ENCODE measurements at places on chromosomes 12 and 14.

DNA sequence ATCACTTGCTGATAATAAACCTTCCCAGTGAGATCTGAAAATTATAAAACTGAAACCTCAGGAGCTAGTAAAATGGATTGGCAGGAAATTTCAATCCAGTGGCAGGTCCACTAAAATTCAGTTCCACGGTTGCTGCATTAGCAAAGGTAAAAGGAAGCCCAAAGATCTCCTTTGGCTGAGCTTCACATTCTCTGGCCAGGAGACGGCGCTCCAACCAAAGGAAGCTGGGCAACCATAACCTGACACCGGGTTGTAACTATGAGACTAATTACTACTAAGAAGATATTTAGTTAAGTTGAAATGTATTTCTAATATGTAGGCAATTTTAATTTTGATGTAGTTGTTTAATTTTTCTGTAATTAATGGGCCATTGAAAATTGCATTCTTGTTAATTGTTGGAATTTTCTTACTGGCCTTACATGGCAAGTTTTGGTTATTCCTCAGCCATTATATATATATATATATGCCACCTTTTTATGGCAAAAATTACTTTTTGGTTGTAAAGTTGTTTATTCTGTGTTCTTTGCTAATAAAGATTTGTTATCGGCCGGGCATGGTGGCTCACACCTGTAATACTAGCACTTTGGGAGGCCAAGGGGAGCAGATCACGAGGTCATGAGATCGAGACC lies 17.0 kb downstream of the OR8S1 start:
- no peak for DNase-seq

DNA sequence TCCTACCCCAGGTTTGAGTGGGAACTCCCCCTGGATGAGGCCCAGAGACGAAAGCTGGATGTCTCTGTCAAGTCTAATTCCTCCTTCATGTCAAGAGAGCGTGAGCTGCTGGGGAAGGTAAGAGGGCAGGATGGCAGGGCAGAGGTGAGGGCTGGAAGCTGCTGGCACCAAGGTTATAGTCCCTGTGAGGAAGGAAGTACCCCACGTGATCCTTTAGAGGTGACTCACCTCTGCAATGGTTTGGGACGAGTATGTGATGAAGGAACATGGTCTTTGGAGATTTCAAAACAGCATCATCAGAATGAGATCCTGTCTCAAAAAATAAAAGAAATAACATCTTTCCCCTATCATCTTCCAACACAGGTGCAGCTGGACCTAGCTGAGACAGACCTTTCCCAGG lies 9.2 kb upstream of the MYL6B start:
- DNase-seq = no peak

GRCh38 chr14:21352587-21352986 lies 31.2 kb downstream of the SUPT16H start:
- no peak for DNase-seq

DNA sequence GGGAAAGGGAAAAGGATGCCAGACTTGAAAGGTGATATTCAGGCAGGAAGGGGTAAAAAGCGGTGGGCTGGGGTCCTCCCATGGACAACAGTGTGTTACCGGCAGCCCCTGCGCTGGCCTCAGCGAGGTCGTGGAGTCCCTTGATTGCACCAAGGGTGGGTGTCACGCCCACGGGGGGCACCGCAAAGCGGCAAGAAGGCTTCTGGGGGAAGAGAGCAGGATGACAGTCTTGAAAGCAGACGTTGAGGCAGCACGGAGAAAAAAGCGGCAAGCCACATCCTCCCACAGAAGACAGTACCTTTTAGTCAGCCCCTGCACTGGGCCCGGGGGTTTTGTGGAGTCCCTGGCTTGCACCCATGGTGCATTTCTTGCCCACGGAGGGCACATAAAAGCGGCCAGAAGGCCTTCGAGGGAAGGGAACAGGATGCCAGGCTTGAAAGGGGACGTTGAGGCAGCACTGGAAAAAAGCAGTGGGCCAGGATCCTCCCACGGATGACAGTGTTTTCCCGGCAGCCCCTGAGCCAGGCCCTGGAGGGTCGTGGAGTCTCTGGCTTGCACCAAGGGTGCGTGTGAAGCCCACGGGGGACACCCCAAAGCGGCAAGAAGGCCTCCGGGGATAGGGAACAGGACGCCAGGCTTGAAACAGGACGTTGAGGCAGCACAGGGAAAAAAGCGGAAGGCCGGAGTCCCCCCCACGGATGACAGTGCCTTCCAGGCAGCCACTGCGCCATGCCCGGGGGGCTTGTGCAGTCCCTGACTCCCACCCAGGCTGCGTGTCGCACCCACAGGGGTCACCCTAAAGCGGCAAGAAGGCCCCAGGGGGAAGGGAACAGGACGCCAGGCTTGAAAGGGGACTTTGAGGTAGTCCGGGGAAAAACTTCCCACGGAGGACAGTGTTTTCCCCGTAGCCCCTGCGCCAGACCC lies 162.2 kb upstream of the ALG10B start:
- DNase-seq = no peak

DNA sequence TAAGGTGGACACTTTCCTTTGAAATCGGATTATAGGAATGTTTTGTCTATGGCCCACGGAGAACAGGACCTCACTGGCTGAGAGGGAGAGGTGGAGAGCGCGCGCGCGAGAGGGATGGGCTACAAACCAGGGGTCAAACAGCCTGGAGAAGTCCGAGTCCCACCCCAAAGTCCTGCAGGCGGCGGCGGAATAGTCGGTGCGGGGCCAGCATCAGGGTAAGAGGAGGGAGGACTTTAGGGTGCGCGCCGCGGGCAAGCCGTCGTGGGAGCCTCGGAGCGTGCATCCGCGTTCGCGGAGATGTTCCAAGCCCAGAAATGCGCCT lies 3.3 kb upstream of the HOXC8 start:
- DNase-seq = no peak

DNA sequence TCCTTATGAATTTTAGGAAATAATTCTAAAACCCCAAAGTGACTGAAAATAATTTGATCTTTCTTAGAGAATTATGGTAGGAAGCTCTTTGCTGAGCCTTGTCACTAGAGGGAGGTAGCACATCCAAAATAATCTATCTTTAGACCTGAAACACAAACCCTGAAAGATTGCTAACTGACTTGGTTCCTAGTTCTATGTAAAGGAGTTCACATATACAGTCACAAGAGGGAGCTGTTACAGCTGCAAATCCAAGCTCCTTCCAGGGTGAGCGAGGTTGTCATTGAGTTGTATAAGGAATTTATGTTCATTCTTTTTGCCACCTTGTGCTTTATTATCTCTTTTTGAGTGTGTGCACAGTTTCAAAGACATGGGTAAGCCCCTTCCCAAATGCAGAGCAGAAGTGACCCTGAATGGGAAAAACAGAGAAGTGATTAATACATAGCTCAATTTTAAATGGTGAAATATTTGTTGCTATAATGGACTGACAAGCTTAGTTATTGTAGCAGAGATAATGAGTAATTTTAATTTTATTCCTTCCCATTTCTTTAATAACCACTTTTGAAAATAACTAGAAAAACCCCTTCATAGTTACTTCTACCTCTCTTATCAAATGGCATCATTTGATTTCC lies 387.9 kb downstream of the DAD1 start:
- DNase-seq = no peak

GRCh38 chr14:71675900-71676287 lies 256.3 kb upstream of the RGS6 start:
- DNase-seq = no peak

DNA sequence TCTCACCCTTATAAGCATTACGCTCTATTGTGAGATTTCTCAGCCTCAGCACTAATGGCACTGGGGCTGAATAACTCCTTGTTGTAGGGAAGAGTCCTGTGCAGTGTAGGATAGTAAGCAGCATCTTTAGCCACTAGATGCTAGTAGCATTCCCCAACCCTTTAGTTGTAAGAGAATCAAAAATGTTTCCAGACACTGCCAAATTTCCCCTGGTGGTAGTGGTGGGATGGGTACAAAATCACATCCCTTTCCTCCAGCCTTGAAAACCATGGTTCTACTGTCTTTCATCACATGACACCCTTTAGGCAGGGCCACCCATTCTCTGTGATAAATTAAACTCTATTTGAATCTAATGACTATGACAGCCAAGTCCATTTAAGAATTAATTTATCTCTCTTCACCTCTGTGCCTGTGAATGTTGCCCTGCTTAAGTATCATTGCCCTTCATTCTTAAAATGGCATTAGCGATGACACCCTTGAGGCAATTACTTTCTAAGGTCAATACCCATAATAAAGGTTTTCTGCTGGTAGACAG lies 199.4 kb downstream of the ANO4 start:
- DNase-seq = no peak

DNA sequence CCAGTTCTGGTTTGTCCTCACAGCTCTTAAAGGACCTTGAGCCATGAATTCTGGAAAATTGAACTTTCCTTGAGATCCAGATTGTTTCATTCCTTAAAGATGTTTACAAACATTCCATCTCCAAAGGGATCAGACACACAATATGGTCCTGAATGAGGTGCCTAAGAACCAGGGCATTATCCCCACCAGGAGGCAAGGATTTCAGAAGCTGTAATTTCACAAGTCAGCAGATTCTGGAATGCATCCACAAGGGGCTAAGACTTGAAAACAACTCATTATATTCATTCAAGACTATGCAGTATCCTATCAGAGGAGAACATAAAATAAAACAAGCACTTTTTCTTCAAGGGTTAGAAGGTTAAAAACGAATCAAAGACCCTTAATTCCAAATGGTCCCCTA lies 15.1 kb downstream of the KCNH5 start:
- no peak for DNase-seq

DNA sequence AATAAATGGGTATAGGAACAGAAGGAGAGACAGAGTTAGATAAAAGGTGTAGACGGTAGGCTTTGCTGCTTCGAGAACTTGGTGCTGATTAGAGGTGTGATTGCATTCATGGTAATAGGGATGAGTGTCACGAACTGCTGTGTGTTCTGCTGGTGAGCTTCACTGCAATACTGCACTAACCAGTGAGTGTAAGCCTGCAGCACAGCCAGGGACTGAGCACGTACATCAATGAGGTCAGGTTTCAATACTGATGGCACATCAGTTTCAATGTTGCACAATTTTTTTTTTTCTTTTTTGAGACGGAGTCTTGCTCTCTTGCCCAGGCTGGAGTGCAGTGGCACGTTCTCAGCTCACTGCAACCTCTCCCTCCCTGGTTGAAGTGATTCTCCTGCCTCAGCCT lies 24.9 kb upstream of the EDDM3A start:
- DNase-seq = no peak

DNA sequence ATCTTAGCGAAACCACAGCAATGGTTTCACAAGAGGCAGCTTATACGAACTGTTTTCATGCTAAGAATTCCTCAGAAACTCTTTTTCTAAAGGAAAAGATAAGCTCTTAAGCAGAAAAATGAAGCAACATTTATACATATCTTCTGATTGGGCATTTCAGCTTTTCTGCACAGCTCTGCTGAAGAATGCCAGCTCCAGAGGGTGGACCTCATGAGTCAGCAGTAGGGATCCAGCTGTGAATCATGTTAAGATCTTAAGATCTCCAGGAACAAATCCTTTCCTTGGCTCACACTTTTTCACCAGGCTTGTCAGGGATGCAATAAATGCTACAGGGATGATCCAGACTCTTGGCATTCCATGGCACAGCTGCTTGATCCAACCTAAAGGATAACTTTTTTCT lies 477.1 kb upstream of the CCDC196 start:
- no peak for DNase-seq

- DNase-seq = no peak
These were observed 42.5 kb downstream of the CCDC88C start for GRCh38 chr14:91374879-91375702.

- no peak for DNase-seq
These were observed 168.7 kb downstream of the TTC7B start for GRCh38 chr14:90647473-90648005.

- no peak for DNase-seq
These were observed 207.6 kb upstream of the PDZRN4 start for GRCh38 chr12:40980427-40980961.

DNA sequence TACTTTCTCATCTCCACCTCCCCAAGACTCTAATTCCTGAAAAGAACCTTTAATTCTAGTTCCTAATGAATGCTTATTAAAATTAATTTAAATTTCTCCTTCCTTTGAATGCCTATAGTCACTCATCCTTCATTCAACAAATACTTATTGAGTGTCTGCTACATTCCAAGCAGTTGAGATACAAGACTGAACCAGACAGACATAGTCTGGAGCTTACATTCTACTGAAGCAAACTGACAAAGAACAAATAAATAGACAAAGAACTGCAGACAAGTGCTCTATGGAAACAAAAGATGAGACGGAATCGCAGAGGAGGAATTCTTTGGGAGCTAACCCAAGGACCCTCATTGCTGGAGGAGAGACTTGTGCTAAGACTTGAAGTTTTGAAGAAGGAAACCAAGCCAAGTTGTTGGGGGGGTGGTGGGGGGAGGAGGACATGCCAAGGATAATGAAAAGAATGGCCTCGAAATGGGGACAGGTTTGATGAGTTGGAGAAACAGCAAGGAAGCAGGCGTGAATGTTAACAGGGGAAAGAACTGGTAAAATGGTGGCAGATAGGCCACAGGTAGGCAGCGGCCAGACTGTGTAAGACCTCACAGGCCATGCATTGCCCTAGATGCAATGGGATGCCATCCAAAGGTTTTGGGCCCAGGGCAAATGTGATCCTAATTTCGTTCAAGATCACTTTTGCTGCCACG lies 9.7 kb upstream of the TDG start:
- DNase-seq = no peak

GRCh38 chr14:80535171-80535570 lies 323.9 kb upstream of the DIO2 start:
- DNase-seq = no peak

- no peak for DNase-seq
These were observed 113.9 kb downstream of the KIF21A start for GRCh38 chr12:39329018-39329417.

DNA sequence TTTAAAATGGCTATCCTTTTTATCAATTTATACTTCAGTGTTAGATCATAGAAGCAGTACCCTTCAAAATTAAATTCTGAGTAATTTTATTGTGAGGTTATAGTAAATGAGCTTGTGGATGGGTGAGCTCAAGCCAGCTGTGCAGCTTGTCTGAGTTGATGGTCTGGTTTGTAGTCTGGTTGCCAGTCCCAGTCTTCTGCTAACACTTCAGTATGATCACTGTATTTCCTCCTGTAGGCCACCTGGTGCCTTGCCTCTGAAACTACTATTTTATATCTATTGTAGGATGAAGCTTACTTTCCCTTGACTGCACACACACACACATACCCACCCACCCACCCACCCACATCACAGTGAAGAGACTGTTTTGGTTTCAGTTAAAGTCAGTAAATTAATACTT lies 496.4 kb downstream of the PCNX1 start:
- no peak for DNase-seq
